ENCODE measurements at places on chromosomes 6 and 20. TPM values are rescaled to one million over a fixed set of nuclear protein-coding genes. Genes with fewer than 3 reads are reported as not detected.

DNA sequence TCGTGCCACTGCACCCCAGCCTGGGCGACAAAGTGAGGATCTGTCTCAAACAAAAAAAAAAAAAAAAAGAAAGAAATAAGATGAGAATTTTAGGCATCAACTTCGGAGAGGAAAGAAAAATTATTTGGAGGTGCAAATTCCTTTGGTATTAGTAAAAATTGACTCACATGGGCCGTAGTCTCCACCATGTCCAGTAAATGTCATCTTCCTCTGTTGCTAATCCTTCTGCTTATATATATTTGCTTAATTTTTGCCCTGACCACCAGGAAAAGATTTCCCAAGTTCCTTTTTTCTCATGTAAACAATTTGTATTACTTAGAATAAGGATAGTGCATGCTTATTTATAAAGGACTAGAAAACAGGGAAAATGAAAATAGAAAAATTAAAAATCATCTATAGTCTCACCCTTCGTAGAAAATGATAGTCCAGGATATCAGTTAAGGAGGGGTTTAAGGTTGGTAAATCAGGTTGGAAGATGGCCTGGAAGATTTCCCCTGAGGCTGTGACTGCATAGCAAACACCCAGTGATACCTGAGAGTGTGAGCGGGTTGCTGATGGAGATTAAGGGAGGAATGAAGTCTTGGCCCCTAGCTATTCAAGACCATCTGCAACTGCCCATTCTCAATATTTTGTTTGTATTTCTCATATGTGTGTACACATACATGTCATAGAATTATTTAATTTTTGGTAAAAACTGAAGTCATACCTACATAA, 240.8 kb downstream of the ZNF217 start:
- DNase-seq: no peak

DNA sequence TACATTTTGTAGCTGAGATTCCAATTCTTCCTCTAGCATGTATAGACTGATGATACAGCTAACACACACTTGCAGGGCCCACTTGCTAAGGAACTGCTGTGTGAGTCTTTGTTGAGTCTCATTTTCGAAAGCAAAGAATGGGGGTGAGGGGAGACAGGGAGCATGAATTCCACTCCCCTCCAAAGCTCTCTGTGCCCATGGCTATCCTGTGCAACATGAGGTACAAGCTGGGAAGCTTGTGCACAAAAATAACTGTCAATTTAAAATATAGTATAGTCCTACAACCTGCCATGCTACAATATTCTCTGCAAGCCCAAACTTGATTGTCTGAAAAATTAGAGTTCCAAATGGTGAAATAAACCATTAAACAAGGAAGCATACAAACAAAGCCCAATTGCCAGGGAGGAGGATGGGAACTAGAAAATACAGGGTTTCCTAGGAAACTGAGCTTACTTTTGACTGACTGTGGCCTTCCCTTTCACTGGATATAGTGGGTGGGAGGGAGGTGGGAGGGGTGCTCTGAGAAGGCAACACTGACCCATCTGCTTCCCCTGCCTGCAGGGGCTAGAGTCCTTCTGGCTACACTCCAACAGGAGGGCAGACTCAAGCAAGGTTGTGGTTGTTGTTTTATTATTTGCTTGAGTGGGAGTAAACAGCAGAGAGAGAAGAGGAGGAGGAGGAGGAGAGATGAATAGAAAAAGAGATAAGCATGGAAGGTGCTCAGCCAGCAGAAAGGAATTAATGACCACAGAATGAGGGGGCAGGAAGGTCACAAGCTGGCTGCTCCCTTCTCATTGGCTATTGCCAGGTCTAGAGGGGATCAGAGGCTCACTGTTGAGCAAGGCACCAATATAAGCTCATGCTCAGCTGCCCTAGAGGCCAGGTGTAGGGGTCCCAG, 84.6 kb downstream of the FYN start:
- DNase-seq: no peak

DNA sequence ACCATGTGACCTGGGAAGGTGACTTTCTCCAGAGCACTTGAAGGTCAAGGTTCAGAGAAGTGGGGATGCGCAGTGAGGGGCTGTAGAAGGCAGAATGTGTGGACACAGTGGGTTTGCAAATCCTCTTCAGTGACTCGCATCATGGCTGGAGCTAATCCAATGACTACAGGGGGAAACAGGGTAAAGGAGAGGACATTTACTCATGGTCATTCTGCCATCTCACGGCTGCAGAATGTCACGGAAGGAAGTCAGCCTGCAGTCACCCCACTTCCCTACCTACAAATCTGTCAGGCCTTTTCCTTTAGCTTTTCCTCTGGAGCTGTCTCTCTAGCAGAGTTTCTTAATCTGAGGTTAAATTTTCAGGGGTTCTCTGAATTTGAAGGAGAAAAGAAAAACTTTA, 337.6 kb downstream of the CDC5L start:
- no peak for DNase-seq

- DNase-seq: peak; percentile 42
Observed at GRCh38 chr6:102398788-102399390, 1005.4 kb downstream of the GRIK2 start.

DNA sequence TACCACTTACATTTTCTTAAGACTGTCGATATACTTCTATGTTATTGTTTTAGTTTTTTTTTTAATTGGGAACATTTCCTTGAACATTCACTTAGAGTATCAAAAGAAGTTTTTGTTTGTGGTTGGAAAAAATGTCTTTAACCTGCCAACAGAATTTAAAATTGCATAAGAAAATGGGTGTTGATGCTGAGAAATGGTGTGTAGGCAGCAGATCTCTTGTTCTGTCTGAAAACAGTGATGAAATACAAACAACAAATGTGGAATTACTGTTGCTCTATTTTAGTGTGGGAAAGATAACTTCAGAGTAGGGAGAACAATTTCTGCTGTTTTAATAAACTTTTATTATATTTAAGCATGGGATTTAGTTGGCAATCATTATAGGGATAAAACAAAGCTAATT, 293.5 kb downstream of the CDKAL1 start:
- no peak for DNase-seq

DNA sequence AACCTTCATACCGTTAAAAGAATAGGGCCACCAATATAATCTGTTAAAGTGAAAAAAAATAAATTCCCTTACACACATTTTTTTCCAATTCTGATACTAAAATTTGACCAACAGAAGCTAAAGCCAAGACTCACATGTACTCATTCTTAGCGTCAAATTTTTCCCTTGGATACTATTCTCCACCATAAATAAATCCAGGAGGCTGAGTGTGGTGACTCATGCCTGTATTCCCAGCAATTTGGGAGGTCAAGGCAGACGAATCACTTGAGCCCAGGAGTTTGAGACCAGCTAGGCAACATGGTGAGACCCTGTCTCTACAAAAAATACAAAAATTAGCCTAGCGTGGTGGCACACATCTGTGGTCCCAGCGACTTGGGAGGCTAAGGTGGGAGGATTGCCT, 43.9 kb downstream of the SCML4 start:
- no peak for DNase-seq

- DNase-seq: no peak
Observed at GRCh38 chr6:157187182-157188083, 135.9 kb downstream of the TMEM242 start.

ANGPT4 gene
- not detected for total RNA-seq

LZTS3 gene
- 3.1 TPM for total RNA-seq

MDFI gene
- 150 TPM for total RNA-seq

GRM1 gene
- not detected for total RNA-seq

OSER1 gene
- 29.9 TPM for total RNA-seq

Measured in foreskin keratinocyte (primary cell).